8988T (cell line): ENCODE measurements at places on chromosomes 11 and 22.

- DNase-seq = peak; percentile 16
These were observed 77.6 kb downstream of the MYO7A start for GRCh38 chr11:77205467-77206263.

GRCh38 chr11:117646411-117646810 lies 150.6 kb downstream of the DSCAML1 start:
- DNase-seq = no peak

GRCh38 chr22:29821291-29822016 lies 16.6 kb downstream of the ASCC2 start:
- peak; percentile 44 for DNase-seq

GRCh38 chr22:50146439-50147238 lies 23.9 kb upstream of the PANX2 start:
- DNase-seq = no peak

DNA sequence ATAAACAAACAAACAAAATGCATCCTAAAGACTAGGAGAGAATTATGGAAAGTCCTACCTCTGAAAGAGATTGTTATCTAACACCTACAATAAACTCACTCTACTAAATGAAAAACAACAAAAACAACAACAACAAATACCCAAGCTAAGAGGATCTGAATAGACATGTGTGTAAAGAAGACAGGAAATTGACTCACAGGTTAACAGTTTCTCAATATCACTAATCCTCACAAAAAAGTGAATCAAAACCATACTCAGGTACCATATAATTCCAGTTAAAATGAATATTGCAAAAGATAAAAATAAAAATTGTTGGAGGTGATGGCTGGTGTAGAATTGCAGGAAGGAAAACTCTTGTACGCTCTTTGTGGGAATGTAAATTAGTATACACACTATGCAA lies 110.4 kb upstream of the TOP3B start:
- DNase-seq = no peak

GRCh38 chr11:75797116-75797515 lies 17.9 kb upstream of the UVRAG start:
- no peak for DNase-seq

- no peak for DNase-seq
These were observed 29.7 kb downstream of the LRP4 start for GRCh38 chr11:46888636-46889035.

DNA sequence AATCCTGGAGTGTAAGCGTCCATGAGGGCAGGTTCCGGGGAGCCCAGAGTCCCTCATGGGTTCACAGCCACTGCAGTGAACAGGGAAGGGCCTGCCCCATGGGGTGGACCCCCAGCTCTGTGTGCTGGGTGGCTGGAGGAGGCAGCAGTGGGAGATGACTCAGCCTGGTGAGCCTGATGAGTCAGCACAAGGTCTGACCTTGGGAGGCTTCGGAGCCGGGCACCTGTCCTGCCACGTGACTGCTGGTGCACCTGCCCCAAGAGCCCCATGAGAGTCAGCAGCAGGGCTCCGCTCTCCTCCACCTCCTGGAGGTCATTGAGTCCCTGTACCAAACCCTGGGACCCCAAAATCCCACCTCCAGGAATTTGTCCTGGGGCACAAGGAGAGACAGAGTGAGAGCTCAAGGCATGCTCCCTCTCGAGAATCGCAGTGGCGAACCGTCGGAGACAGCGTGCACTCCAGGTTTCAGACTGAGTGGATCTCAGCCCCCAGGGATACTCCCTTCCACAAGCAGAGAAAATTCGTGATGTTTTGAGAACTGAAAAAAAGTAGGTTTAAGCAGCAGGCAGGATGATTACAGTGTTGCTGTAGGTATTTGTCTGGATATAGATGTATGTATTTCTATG lies 1221.7 kb downstream of the BRD1 start:
- no peak for DNase-seq

DNA sequence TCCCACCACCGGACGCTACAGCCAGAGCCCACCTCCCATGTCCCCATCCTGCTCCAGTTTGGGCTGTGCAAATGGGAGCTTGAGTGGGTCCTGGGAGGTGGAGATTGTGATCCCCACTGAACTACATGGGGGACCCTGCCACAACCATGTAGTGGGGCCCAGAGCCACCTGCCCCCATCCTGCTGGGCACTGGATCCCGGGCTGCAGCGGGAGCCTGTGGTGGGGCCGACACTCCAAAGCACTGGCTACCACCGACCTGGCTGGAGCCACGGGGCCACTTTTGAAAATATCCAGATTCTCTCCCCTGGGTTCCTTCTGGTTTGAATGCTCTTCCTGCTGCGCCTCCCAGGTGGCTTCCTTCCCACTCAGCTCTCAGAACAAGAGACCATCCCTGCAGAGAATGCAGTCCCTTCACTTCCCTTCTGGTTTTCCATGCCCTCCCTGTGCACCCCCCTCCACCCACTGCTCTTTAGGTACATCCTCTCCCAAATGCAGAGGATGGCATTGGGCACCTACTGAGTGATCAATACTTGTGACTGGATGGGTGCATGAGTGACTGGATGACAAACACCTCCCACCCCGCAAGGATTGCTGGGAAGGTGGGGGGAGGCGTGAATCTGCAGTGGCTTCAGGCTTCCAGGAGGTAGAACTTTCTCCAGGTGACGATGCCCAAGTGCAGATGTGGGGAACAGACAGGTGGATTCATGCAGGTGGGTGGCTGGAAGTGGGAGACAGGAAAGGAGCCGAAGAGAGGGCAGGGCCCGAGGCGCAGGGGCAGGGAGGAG lies 846 bp upstream of the UNC93B1 start:
- no peak for DNase-seq

DNA sequence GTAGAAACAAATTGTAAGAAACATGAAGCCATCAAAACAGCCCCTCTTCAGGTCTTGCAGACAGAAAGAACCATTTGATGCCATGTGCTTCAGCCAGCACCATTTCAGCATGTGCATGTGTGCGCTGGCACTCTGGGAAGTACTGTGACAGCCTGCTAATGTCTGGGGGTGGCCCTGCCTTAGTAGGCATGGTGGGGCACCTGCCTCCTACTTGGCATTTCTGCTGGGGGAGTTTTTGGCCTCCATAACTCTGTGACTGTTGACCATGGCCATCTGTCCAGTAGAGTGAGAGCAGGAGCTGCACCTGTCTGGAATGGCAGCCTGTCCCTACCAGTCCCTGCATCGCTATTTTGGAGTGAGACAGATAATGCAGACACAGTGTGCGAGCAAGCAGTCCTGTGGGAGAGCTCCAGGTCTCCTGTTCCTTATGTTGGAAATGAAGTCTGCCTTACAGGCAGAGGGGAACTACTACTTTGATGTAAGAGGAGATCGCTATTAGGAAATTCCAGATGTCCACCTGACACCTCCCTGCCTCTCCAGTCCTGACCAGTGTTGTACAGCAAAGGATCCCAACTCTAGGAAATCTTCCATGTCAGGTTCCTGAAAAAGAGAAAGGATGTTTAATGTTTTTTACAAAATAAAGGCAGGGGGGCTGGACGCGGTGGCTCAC lies 102.5 kb downstream of the ATXN10 start:
- no peak for DNase-seq

DNA sequence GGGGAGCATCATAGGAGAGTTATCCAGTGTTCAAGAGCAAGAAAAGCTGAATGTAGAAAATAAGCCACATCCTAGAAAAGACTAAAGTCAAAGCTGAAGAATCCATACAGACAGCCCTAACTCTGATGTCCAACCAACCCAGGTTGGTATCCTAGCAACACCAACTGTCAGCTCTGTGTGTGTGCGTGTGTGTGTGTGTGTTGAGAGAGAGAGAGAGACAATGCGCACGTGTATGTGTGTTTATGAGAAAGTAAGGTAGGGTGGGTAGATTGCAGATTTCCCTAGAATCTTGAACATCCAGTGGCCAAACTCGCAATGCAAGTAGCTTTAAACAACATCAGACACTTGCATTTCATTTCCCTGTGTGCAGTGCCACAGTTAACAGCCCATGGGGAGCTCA lies 274.9 kb downstream of the FAM181B start:
- no peak for DNase-seq

GRCh38 chr11:59760771-59761170 lies 5.6 kb downstream of the STX3 start:
- no peak for DNase-seq

DNA sequence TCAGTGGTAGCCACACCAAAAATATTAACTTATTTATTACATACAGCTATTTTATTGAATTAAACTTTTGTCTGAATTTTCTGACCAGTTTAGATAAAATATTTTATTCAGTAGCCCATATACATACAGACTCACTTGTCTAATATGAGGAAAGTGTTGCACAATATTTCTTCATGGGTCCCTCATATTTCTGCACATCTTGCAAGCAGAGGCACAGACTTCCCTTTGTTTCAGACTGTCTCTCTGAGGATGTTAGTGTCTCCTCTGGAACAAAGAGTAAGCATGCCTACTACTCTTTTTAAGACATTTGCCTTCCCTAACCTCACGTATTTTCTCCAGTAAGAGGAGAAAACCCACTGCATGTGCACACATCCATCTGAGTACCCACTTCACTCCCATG lies 81.2 kb downstream of the OR5AK2 start:
- no peak for DNase-seq

DNA sequence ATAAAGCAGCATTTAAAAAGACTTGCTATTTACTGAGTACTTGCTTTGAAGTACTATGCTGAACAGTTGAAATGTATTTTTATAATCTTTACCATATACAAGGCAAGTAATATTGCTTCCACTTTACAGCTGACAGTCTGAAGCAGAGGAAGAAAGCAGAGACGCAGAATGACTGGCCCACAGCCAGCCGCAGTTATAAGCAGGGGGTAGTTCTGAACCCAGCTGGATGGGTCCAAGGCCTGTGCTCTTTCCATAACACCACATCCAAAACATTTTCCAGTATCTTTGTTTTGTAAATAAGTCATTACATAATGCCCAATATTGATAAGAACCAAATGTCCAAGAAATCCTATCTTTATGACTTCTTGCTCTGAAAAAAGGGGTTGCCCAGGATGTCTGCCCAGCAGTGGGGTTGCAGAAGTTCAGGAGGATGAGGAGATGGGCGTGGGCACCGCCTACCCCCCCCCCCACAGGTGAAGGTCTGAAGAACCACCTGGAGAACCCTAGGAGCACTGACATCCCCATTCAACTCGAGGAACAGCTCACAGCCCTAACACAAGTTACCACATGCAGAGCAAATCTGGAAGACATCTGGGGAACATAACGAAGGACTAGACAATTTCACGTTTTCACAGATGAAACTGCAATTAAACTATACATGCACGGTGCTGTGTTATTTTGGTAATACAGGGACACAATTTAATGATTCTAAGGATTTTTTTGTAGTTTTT lies 24.2 kb upstream of the YPEL1 start:
- DNase-seq = no peak

DNA sequence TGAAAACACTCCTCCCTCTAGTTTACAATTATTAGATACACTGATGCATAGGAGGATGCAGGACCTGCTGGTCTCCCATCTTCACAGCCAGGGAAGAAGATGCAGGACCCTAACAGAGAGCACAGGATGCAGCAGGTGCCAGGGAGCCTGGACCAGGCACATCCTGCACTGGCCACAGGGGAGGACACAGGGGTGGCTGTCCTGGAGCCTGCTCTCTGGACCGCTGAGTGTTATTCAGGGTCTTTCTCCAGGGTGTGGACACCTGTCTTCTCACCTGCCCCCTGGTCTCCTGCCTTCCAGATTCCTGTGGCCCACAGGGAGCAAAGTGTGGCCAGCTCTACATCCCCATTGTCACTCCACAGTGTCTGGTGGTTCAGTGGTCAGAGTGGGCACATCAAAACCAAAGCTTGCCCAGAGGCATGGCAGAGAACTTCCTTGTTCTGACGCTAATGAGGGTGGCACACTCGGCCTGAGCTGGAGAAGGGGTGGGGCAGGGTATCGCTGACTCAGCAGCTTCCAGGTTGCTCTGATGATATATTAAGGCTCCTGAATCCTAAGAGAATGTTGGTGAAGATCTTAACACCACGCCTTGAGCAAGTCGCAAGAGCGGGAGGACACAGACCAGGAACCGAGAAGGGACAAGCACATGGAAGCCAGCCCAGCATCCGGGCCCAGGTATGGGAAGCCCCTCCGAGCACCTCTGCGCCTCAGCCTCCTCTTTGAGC lies at the start of gene APOBEC3A:
APOBEC3A (plus strand) TSS at position 564 of the 725 bp plus-strand sequence; CDS start at position 647, 83 bp downstream.
- DNase-seq = no peak

DNA sequence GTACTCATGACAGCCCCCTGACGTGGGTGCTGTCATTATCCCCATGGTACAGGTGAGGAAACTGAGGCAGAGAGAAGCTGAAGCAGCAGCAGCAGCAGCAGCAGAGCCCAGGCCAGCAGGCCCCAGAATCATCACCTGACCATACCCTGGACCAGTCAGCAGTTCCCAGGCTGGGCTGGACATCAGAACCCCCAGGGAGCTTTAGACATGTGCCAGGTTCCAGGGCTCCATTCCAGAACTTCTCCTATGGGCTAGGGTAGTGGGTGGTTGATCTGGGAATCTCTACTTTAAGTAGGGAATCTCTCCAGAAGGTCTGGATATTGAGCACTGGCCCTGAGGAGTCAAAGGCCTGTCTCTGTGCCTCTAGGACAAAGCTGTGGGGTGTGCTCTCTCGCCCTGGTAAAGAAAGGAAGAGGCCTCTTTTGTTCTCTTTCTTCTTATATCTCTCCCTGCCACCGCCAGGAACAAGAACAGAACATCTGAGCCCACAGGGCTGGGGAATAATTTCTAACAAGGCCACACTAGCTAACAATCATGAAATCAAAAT lies 26.6 kb downstream of the MAFF start:
- DNase-seq = no peak

- peak; percentile 38 for DNase-seq
These were observed 13.3 kb downstream of the IL17REL start for GRCh38 chr22:49999063-49999945.

GRCh38 chr11:106424111-106424510 lies 346.6 kb downstream of the AASDHPPT start:
- no peak for DNase-seq

- no peak for DNase-seq
These were observed 568 bp upstream of the BIK start for GRCh38 chr22:43109921-43110443.

DNA sequence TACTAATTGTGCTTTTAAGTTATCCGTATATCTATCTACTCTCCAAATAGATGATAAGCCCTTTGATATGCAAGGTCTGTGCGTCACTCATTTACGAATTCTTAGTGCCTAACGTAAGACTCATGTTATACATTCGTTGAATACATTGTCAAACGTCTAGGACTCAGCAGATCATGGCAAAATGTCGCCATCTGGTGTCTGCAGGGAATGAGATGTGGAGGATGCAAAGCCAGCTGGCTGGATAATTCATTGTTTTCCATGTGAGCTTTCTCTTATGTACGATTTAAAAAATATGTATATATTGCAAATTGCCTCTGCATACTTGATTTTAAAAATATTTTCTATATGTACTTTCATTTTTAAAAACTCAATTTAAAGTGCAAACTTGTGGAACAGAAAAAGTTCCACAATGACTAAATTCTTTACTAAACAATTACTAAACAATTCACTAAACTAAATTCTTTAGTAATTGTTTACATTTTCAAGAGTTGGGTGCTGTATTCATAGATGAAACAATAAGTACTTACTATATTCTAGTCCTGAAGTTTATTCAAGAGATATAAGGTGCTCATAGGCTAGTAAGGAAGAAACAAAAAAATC lies 33.8 kb downstream of the ZNF202 start:
- peak; percentile 53 for DNase-seq
